CD4-positive, alpha-beta T cell treated with Interleukin-1 beta for 1 hour (primary cell): ENCODE measurements at places on chromosomes 2 and 18.

DNA sequence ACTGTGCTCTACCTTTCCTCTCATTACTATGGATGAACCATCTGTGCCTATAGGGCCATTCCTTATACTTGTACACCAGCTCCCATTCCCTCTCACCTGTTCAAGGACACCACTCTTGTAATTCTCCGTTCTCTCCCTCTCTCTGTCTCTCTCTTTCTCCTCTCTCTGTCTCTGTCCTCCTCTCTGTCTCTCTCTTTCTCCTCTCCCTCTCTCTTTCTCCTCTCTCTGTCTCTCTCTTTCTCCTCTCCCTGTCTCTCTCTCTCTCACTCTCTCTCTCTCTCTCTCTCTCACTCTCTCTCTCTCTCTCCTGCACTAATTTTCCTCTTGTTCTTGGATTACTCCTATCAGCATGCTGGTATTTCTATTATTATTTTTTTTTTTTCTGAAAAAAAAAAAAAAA, 78.9 kb upstream of the RMDN2 start:
- DNase-seq = no peak

DNA sequence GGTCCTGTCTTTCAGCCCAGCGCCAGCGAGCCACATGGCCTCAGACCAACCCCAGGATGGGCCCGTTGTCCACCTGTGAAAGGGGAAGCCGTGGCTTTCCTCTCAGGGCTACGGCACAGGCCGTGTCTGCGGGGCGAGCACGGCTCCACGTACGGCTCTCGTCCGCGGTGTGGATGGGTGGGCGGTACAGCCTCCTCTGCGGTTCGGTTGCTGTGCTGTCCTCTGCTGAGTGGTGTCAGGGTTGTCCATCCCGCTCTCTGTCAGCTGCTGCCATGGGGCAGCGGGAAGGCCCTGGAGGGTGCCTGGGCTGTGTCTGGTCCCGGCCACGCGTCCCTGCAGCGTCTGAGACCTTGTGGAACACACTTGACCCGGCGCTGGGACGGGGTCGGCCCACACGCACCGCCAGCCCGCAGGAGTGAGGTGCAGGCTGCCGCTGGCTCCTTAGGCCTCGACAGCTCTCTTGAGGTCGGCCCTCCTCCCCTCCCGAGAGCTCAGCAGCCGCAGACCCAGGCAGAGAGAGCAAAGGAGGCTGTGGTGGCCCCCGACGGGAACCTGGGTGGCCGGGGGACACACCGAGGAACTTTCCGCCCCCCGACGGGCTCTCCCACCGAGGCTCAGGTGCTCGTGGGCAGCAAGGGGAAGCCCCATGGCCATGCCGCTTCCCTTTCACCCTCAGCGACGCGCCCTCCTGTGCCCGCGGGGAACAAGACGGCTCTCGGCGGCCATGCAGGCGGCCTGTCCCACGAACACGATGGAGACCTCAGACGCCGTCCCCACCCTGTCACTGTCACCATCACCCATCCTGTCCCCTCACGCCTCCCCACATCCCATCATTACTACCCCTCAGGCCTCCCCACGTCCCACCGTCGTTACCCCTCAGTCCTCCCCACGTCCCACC, 128.7 kb downstream of the NFATC1 start:
- peak; percentile 55 for DNase-seq

DNA sequence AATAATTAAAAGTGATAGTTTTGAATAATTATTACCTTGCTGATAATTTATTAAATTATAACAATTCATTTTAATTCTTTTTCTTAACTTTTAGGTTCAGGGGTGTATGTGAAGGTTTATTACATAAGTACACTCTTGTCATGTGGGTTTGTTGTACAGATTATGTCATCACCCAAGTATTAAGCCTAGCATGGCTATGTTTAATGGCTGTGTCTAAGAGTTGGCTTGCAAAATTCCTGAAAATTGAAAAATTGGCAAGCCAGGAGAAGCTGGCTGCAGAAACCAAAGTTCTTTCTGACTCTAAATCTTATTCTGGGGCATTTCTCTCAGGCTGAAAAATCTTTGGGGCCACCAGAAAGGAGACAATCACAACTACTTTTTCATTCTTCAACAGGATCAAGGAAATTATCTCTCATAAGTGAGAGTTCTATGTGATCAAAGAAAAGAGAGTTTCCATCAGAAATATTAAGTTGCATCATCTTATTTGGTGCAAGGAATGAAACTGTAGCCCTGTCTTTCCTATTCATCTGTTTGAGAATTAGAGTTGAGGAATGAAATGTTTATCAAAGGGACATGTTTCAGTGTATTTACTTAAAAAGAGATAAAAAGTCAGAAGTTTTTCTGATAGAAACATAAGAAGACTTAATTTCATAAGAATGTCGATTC, 412.1 kb upstream of the CDH2 start:
- DNase-seq = no peak

DNA sequence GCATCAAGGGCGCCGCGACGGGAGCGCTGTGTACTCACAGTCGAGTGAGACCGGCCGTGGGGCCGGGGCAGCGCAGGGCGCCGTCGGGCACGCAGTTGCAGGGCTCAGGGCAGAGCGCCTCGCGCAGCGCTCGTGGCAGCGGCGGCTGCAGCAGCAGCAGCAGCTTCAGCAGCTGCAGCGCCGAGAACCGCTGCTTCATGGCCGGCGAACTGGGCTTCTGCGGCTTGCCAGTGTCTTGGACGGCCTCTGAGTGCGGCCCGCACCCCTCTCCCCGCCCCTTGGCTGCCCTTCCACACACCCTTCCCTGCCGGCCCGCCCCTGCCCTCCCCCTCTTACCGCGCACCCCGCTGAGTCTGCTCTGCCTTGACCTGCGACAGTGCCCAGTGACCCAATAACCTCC, at the start of gene LHCGR:
TSS of gene LHCGR (minus strand) at position 252 of the 400 bp plus-strand sequence. CDS start at position 199, 53 bp downstream.
- DNase-seq = no peak

DNA sequence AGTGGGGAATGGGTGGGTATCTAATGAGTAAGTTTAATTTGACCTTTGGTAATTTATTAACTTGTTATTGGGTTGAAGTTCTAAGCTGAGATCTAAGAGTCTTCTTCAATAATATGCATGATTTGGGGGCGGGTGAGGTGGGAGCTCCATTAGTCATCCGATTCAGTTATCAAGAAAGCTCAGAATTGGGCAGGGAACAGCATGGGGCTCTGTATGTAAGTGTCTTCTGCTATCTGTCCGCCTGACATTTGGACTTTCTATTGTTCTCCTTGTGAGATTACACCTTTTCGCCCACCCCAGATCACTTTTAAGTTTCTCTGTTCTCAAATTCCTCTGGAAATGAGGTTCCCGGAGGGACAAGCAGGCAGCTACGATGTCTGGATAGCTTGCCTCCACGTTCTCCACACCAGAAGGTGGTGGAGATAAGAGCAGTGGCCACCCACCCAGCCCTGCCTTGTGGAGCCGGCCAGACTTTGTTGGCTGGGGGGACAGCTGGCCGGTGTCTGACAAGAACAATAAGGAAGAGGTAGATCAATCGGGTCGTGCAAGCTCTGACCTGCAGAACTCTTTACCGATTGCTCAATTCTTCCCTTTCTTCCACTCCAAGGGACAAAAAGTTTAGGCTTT, 75.5 kb upstream of the GATA6 start:
- no peak for DNase-seq

DNA sequence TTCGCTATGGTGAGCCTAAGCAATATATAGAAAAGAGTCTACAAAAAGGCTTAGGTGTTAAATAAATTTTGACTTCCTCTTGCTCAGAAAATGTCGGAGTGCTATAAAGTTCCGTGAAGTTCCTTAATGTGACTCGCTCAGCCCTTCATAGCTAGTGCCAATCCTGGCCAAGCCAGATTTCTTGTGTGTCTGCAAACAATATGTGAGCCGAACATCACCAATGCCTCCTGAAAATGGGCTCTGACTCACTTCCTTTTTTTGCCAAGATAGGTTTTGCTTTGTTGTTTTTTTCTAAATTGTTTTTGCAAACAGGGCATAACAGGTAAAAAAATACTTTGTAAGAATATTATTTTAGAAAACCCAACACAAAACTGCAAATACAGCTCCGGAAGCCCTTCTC, 26.1 kb downstream of the CDC42EP3 start:
- DNase-seq = peak; percentile 26

GRCh38 chr2:11366326-11366741, 21.9 kb upstream of the ROCK2 start:
- no peak for DNase-seq

DNA sequence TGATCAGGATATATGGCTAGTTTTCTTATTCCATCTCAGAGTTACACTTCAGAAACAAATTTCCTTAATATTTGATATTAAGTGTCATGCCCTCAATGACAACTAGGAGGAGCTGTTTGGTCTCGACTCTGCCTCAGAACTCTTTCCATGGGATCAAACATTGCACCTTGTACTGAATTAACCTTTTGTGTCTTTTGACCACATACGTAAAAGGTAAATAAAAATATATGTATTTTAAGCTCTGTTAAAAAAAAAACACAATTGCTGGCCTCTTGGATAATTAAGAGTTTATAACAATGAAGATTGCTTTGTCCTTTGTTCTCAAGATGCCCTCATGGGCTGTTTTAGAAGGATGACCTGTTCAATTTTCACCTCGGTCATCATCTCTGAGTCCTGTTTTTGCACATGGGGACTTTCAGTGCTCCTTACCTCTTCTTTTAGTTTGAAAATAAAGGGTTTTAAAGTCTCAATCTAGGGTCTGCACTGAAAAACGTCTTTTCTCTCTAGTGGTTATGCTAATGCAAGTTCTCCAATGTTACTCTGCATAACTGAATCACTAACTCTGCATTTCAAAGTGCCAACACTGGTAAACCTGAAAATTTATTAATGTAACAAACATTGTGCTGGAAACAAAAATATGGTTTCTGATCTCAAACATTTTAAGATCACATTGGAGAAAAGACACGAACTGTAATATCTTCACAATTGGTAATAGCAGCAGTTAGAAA, 18.8 kb upstream of the FN1 start:
- DNase-seq = no peak

DNA sequence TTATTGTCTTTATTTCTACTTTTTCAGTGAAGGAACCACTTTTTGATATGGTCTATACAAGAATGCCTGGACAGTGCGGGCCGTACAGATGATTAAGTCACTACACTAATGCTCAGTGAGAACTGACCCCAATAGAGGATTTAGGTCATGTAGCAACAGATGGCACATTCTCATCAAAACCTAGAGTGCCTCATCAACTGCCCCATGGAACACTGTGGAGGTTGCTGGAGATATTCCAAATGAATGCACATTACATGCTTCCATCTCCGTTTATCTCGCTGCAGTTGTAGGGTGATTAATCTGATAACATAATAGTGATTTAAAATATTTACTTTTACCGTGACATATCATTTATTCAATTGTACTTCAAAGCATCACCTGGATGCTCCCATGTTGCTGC, 41.8 kb upstream of the COPS8 start:
- no peak for DNase-seq

DNA sequence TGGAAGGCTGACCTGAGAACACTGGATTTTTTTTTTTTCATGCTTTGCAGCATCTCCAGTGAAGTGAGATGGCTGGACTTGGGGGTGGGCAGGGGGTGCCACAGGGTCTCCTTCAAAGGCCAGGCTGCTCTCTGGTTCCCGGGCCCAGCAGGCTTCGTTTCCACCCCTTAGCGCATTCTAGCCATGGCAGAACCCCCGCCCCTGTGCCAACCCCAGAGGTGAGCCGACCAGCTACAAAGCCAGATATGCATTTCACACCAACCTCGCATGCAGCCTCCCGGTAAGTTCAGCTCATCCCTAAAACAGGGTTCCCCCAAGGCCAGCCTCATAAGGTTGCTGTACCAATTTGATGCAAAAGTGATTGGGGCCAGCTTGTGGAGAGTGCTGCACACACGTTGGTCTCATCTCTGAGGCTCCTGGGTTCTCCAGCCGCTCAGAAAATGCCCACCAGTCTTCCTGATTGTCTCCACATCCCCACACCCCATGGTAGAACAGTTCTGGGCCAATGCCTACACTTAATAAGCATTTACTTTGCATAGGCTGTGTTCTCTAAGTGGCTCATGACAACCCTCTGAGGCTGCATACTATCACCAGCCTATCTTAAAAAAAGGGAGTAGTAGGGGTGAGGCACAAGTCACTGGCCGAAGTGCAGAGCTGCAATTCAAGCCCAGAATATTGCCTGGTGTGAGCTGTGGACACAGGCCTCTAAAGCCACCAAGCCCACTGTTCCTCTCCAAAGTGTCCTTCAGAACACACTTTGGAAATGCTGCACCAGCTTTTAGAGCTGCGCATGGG, 23.3 kb downstream of the SMAD7 start:
- no peak for DNase-seq

- DNase-seq = no peak
Observed at GRCh38 chr2:101168706-101169105, 17.5 kb upstream of the TBC1D8 start.

DNA sequence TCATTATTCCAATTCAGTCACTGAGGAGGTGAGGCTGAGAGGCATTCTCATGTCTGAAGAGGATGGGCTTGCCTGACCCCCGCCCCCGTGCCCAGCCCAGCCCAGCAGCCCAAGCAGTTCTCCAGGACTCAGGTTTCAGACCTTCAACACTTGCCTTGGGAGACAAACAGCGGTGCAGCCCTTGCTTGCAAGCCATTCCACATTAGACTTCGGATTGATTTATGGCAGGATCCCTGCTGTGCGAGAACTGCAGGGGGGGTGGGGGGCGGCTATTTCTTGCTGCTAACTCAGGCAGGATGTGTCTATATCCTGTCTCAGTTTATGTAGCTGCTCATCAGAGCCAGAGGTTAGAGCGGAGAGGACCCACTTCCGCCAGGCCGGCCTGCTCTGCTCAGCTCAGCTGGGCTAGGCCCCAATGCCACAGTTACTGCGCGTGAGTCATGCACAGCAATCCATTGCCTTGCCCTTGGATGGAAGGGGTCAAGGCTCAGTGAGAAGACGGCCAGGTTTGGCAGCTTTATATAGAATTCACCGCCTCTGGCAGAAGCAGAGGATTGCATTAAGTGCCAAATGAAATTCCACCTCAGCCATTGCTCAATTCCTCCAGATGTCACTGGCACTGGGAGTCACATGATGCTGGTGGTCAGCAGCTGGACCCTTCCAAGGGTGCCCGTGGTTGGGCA, 1.8 kb downstream of the GYPC start:
- DNase-seq = peak; percentile 80

DNA sequence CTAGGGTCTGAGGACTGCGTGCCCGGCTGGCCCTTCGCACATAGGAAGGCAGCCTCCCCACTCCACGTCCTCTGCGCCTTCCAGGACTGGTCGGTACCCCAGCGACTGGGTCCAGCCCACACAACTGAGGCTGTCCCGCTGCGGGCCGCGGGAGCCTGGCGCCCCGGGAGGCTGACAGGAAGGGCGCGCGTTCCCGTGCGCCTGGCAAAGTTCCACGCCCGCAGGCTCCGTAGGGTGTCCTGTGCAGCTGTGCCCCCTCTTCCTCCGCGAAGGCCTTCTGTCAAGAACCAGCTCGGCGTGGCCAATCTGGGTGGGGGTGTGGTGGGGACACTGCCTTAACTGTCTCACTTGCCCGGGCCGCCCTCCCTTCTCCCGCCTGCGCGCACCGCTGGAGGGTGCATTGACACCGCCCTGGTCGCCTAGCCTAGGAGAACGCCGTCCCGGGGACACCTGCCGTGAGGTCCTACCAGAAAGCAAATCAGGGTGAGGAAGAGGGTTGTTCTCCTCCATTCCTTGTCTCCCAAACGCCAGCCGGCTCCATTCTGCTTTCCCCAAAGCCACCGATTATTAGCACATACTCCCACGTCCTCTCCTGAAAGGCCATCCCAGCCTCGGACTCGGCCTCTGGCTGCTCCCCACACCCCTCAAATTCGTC, 618 bp upstream of the LYPD1 start:
- no peak for DNase-seq
